Lower lobe of right lung (tissue), 2 donors: ENCODE measurements at places on chromosomes 4 and X. TPM values are rescaled to one million over a fixed set of nuclear protein-coding genes. Genes with fewer than 3 reads are reported as not detected.
A peak's percentile ranks its signal among the peaks of the same experiment; 100 is the strongest.

The OTC gene
- 0.71 TPM for total RNA-seq

DNA sequence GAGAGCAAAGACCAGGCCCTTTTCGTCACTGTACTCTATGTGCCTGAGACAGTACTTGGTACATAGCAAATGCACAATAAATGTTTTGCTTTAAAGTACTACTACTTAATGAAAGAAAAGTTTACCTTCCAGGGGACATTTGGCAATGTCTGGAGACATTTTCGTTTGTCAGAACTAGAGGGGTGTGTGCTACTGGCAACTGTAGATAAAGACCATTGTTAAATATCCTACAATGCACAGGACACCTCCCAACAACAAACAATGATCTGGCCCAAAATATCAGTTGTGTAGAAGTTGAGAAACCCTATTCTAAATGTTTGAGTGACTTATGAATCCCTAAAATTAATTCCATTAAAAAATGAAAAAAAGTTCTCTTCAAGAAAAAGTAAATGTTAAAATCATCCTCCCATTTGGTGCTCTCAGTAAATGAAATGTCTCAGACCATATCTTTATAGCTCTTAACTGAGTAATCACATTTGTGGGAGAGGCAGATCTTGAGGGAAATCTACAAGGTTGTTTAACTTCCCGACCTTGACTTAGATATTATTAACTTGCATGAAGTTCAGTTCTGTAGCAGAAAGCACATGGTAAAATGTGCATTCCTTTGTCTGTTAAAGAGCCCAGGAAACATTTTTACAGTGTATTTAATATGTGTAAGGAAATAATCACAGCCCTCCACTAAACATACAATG is 18.5 kb downstream of the EGFL6 start:
- DNase-seq: no peak
- H3K27me3 ChIP-seq: no peaks in the 10 kb centered on the region
- no peaks in the 10 kb centered on the region for H3K4me1 ChIP-seq
- H3K4me3 ChIP-seq: no peak overlapping the region
- H3K36me3 ChIP-seq: no peaks in the 10 kb centered on the region
- no peak overlapping the region for H3K27ac ChIP-seq

GRCh38 chr4:184313702-184314659 is 96.3 kb upstream of the ENPP6 start:
- no peaks in the 10 kb centered on the region for H3K36me3 ChIP-seq
- no peaks in the 10 kb centered on the region for H3K27me3 ChIP-seq
- DNase-seq: peak; percentile 52
- no peak overlapping the region for H3K4me3 ChIP-seq

The NEIL3 gene
- 1.1 TPM for total RNA-seq

DNA sequence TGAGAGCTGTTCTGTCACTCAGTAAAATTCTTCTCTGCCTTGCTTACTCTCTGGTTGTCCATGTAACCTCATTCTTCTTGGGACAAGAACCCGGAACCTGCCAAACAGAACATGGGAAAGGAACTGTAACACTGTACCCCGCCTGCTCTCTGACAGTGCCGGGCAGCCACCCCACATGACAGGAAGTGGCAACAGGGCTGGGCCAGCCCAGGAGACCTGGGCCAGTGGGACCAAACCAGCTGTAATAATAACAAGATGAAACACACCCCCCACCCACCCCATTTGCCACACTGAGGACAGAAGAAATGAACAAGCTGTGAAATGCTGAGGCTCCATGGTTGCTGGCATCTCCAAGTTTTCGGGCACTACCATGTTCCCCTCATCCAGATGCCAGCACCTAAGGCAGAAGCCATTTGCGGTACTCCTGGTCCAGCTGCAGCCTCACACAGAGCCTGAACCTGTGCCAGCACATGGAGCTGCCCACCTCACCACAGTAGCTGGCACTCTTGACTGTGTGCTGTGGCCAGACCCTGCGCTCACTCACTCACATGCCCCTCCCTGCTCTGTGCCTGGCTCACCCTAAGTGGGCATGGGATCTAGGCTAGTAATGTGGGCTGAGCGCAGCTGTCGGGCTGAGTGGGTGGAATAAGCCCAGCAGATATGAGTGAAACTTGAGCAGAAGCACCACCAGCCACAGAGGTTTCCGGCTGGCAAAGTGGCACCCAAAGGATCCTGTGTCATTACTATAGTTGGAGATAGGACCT is 126.2 kb upstream of the UGT8 start:
- H3K36me3 ChIP-seq: no peaks in the 10 kb centered on the region
- H3K4me3 ChIP-seq: no peak overlapping the region
- no peaks in the 10 kb centered on the region for H3K27me3 ChIP-seq
- DNase-seq: no peak

The SMIM14 gene
- 61.2 TPM for total RNA-seq

DNA sequence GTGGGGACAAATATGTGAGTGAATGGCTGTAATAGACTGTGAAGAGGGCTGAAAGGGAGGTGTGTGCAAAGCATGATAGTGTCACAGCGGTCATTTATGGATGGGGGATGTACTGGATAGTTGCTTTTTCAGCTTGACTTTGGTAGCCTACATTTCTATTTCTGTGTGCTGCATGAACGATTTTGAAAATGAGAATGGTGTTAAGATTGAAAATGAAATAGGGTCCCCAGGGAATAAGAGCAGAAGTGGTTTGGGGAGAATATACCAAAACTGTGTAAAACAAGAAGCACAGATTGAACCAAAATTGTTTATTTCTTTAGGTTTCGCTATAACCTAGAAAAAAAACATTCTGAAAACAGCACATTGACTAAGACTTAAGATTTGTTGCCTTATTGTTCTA is 58.8 kb upstream of the CLNK start:
- H3K27me3 ChIP-seq: no peaks in the 10 kb centered on the region
- DNase-seq: no peak
- H3K36me3 ChIP-seq: no peaks in the 10 kb centered on the region
- no peak overlapping the region for H3K27ac ChIP-seq

DNA sequence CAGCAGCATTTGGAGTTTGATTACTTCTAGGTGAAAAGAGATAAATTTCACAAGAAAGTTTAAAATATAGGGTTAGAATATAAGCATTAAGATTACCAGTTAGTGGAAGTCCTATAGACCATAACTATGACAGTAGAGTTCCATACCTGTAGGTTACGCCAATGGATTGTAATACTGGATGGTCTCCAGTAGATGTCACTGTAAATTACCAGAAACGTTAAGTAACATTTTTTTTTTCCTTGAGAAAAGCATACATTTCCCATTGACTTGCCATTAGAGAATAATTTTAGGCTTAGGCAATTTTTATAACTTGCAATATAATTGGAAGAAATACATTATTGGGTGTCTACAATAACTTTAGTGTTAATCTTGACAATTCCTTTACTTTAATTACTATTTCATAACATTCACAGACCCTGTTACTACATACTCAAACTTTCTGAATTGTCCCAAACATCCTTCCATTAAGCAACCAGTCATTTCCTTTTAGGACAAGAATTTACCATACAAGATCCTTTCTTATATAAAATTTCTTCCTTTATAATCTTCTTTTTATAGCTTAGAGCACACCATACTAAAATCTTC is 304.1 kb upstream of the TECRL start:
- no peak for DNase-seq

The TREX2 gene
- 0.80 TPM for total RNA-seq

- peaks cover 17% of the 10 kb centered on the region for H3K4me1 ChIP-seq
- H3K27ac ChIP-seq: no peak overlapping the region
- peaks cover 75% of the 10 kb centered on the region for H3K36me3 ChIP-seq
These were observed 5.7 kb downstream of the EIF1AX start for GRCh38 chrX:20135944-20136343.

The UGT2B28 gene
- not detected for total RNA-seq

The FLNA gene
- 1,080 TPM for total RNA-seq

- no peaks in the 10 kb centered on the region for H3K4me1 ChIP-seq
- H3K36me3 ChIP-seq: no peaks in the 10 kb centered on the region
- H3K27ac ChIP-seq: no peak overlapping the region
- peaks cover 4% of the 10 kb centered on the region for H3K27me3 ChIP-seq
These were observed 83.8 kb downstream of the EGF start for GRCh38 chr4:109996526-109996925.

DNA sequence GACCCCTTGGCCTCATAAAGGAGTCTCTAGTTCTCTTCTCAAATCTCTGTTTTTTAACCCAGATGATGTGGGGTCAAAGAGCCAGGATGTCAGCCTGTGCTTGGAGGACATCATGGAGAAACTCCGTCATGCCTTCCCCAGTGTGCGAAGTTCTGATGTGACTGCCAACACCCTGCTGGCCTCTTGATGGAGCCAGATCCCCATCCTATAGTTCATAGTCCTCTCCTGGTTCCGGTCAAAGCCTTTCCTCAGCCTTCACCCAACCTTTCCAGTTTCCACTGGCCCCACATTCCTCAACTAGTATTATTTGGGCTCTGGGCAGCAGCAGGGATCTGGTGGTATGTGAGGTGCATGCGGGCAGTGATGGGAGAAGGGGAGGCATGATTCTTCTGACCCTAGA is 30.7 kb downstream of the TAF7L start:
- H3K27me3 ChIP-seq: no peaks in the 10 kb centered on the region
- DNase-seq: no peak
- H3K4me3 ChIP-seq: no peak overlapping the region
- no peaks in the 10 kb centered on the region for H3K36me3 ChIP-seq
- no peak overlapping the region for H3K27ac ChIP-seq
- H3K4me1 ChIP-seq: no peaks in the 10 kb centered on the region

DNA sequence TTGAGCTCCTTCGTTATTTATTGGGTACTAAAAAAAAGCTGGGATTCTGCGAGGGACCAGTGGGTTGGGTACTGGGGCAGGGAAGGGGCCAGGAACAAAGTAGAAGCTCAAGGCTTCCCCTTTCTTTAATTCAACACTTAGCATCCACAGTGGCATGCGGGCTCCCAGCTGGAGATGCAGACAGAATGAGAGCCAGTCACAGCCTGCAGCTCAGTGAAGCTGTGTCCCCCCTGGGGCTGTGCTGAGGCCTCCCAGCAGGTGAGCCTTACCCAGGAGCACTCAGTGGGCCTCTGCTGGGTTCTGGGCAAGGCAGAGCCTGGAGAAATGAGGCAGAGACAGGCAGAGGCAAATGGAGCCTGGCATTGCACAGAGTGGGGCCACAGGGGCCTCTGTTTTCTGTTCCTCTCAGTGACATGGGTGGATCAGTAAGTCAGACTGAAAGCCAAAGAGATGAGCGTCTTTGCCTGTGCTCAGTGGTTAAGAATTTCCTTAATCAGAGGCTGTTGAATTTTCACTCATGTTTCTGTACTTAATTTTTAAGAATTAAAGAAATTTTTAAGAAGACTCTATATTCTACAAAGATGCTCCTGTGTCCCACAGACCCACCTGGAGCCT is 181.4 kb upstream of the RBPJ start:
- H3K27me3 ChIP-seq: no peaks in the 10 kb centered on the region
- H3K36me3 ChIP-seq: no peaks in the 10 kb centered on the region
- no peak overlapping the region for H3K4me3 ChIP-seq
- H3K27ac ChIP-seq: no peak overlapping the region
- peaks cover 9% of the 10 kb centered on the region for H3K4me1 ChIP-seq

GRCh38 chr4:8351931-8352367 is 82.4 kb downstream of the HTRA3 start:
- DNase-seq: no peak
- H3K4me1 ChIP-seq: peaks cover 43% of the 10 kb centered on the region

The PFKFB1 gene
- total RNA-seq: 0.27 TPM

- H3K36me3 ChIP-seq: no peaks in the 10 kb centered on the region
- H3K4me3 ChIP-seq: no peak overlapping the region
These were observed 23.5 kb downstream of the GAB3 start for GRCh38 chrX:154727418-154727817.

GRCh38 chr4:165217325-165217724 is 10.0 kb downstream of the KLHL2 start:
- no peak overlapping the region for H3K4me3 ChIP-seq
- DNase-seq: no peak
- H3K27me3 ChIP-seq: no peaks in the 10 kb centered on the region
- no peak overlapping the region for H3K27ac ChIP-seq
- H3K4me1 ChIP-seq: peaks cover 29% of the 10 kb centered on the region

DNA sequence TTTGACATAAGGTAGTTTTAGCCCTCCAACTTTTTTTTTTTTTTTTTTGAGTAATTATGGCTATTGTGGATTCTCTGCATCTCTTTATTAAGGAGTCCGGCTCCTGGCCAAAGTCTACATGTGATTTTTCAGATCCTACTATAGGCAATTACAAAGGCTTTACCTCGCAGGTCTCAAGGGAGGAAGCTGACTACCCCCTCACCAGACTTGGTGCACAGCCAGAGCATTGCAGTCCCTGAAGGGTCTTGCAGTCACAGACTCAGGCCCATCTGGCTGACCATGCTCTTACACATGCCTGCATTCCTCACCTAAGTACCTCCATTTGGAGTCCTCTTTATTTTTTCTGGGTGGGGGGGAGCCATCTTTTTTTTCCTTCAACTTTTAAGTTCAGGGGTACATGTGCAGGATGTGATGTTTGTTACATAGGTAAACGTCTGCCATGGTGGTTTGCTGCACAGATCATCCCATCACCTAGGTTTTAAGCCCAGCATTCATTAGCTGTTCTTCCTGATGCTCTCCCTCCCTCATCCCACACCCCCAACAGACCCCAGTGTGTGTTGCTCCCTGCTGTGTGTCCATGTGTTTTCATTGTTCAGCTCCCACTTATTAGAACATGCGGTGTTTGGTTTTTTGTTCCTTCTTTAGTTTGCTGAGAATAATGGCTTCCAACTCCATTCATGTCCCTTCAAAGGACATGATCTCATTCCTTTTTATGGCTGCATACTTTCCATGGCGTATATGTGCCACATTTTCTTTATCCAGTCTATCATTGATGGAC is 88.4 kb upstream of the STIM2 start:
- H3K27ac ChIP-seq: no peak overlapping the region
- H3K4me1 ChIP-seq: no peaks in the 10 kb centered on the region
- no peaks in the 10 kb centered on the region for H3K27me3 ChIP-seq
- no peak overlapping the region for H3K4me3 ChIP-seq
- H3K36me3 ChIP-seq: no peaks in the 10 kb centered on the region

GRCh38 chrX:133668225-133668931 is 253.1 kb upstream of the GPC4 start:
- no peak overlapping the region for H3K4me3 ChIP-seq
- no peaks in the 10 kb centered on the region for H3K27me3 ChIP-seq
- H3K4me1 ChIP-seq: no peaks in the 10 kb centered on the region
- H3K27ac ChIP-seq: no peak overlapping the region

GRCh38 chrX:103440621-103441020 is 64.3 kb downstream of the BEX3 start:
- H3K36me3 ChIP-seq: no peaks in the 10 kb centered on the region
- no peak for DNase-seq
- H3K27me3 ChIP-seq: no peaks in the 10 kb centered on the region

- no peaks in the 10 kb centered on the region for H3K36me3 ChIP-seq
- peaks cover 70% of the 10 kb centered on the region for H3K4me1 ChIP-seq
- H3K27me3 ChIP-seq: no peaks in the 10 kb centered on the region
- DNase-seq: no peak
These were observed 92.5 kb downstream of the SORBS2 start for GRCh38 chr4:185719500-185719858.
